IPS DF 19.7 (cell line): ENCODE measurements at places on chromosomes 1 and 21.
A peak's percentile ranks its signal among the peaks of the same experiment; 100 is the strongest.

- DNase-seq = peak; percentile 84
Measured at GRCh38 chr1:117758444-117759316, 152.8 kb downstream of the TENT5C start.

DNA sequence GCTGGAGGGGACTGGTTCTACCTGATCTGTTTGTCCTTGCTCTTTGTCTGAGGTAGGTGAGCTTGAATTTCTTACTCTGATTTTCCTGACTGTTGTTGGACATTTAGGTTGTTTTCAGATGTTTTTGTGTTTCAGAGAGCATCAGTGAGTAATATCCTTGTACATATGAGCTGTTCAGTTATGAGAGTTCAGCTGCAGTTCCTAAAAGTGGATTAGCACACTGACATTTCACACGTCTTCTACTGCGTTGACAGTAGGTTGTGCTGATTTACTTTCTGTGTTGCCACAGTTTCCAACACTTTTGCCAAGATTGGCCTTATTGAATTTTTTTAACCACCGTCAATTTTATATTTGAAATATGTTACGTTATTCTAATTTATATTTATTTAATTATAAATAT, 27.7 kb downstream of the CXADR start:
- DNase-seq = no peak

DNA sequence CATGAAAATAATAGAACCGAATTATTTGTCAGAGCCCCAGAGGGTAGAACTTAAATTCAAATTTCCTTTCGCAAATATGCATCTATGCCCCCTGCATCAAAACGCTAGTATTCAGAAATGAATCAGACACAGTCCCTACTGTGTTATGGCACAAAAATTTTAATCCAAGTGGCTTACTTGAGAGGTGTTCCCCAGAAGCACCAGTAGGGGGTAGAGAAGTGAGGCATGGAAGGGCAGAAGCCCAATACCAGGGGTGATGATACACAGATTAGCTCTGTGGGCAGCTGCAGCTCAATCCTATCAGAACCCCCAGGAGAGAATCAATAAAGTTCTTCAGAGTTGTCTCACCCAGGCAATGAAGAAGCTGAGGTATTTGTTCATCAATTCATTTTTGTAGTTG, 342.2 kb downstream of the OMA1 start:
- peak; percentile 9 for DNase-seq

- no peak for DNase-seq
Measured at GRCh38 chr1:197170538-197170937, 24.1 kb upstream of the ASPM start.

DNA sequence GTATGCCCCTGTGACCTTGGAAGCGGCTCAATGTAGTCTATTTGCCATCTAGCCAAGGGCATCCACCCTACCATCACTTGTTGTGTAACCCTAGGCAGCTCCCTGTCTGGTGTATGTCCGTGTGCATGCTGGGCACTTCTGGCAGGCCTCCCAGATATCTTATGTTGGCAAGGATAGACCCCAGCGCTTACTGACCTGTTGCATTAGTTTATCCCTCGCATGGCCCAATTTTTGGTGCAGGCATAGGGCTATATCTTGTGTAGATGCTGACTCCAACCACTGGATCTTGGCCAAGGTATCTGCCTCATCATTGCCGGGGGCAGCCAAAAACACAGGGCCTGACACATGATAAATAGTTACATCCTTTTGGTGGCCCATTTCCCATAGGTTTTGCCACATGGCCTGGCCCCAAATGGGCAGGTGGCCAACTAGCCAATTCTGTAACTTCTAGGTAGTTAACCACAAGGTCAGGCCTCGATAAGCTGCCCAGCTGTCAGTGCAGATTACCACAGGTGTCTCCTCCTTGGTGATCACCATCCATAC, 14.0 kb upstream of the TBX19 start:
- no peak for DNase-seq

DNA sequence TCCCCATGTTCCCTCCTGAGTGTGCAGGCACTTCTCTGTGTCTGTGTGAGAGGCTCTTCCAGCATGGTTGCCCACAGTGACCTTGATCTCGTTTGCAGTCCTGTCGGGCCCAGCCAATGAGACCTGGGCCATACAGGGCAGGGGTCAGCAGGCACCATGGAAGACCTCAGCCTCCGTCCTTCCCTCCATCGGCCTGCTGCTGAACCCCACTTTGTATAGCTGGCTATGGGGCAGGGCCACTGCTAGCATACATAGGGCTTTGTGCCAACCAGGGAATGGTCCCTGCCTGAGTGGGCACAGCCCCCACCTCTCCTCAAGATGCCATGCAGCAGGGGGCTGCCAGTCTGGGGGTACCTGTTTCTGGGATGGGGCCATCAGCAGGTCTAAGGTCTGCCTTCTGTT, 3.8 kb downstream of the C1orf35 start:
- DNase-seq = no peak

DNA sequence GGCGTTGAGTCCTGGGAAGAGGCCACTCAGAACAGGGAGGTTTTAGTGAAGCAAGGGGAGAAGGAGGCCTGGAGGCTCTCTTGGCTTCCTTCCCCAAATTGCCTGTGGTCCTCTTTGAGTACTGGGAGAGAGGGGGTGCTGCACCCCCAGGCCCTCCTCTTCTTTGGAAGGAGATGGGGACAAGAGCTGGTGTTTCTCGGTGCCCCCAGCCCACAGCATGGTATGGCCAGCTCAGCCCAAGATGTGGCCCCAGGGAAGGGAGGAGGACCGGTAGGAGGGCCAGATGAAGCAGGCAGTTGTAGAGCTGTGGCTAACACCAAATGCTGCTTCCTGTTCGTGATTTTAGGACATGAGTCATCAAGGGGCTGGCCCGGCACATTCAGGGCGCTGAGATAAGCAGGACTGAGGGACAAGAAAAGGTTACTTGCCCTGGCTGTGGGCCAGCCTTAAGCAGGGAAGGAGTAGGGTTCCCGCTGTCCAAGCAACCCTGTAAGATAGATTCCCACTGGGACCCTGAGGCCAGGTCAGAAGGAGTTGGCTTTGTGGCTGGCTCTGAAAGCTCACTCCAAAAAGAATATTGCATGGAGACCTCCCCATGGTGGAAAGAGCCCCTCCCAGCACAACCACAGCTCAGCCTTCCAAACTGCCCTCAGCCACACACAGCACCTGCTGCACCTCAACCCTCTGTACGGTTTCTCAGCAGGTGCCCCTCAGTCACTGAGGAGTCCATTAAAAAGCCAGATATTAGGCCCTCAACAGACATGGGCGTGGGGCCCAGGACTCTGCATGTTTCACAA, 4.9 kb upstream of the TNFRSF1B start:
- no peak for DNase-seq

- DNase-seq = no peak
Measured at GRCh38 chr1:180994262-180994661, 28.4 kb downstream of the STX6 start.

GRCh38 chr1:112544751-112545150, 36.0 kb downstream of the WNT2B start:
- no peak for DNase-seq

DNA sequence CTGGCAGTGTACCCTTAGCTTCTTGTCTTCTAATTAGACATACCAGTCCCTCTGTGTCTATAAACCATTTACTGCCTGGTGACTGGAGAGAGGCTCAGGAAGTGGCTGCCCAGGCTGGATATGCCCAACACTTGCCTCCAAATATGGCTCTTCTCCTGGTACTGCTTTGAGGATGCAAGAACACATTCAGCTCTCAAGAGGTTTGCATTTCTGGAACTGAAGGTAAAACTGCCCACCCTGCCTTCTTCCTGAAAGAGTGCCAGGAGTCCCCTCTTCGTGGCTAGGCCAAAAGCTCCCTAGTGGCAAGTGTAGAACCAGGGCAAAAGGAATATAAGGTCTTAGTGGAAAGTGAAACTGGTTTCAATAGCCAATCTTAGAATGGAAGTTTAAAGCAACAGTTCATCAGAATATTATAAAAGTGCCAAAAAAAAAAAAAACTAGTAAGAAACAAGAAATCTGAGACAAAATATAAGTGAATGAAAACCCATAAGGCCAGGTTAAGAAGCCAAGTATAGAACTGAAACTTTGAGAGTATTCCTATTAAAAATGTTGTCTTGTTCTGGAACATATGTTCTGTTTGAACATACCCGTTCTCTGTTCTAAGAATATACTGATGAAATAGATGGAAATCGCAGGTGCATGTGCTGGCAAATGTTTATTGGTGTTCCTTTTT, 77.2 kb upstream of the CTTNBP2NL start:
- DNase-seq = no peak

DNA sequence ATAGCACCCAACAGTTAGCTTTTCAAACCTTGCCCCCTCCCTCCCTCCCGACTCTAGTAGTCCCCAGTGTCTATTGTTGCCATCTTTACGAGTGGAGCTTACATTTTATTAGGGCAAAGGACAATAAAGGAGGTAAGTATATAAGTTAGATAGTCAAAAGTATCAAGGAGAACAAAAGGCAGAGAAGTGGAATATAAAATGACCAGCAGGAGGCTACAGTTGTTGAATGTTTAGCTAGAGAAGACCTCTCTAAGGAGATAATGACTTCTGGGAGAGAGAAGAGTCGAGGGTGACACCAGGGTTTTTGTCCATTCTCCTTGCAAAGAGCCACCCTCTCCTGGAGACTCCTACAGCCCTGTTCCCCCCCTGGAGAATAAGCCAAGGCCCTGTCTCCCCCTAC, 48.7 kb downstream of the SYT6 start:
- DNase-seq = no peak

- no peak for DNase-seq
Measured at GRCh38 chr1:164180824-164181223, 378.2 kb upstream of the PBX1 start.

DNA sequence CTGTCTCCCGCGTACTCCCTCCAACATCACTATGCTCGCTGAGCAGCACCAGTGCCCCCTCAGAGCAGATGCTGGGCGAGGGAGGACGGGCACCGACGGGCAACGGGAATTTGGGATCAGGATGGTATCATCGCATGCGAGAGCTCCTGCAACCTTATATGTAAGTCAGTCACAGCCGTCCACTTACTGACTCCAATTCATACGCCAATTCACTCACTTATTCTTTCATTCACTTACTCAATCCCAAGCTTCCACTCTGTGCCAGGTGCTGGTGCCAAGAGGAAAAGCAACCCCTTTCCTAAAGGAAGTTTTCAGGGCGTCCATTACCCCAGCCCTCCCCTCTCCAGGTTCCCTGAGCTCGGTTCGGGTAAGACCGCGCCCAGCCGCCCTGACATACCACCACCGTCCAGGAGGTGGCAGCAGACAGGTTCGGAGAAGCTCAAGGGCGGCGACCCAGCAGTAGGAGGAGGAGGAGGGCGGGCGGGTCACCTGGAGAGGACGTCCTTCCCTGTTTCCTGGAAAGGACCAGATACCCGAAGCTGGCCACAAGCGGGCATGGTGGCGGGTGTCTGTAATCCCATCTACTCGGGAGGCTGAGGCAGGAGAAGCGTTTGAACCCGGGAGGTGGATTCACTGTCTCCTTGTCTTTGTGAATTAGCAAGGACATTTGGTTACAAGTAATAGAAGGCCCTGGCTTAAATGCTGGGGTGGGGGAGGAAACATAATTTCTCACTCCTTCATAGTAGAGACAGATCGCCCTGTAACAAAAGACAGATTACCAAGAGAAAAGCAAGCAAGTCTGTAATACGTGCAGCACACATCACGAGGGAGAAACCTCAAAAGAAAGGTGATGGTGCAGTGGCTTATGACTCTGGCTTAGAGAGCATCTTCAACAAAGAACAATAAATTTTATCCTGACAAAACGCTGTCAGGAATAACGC, 7.6 kb upstream of the IL22RA1 start:
- DNase-seq = peak; percentile 72

DNA sequence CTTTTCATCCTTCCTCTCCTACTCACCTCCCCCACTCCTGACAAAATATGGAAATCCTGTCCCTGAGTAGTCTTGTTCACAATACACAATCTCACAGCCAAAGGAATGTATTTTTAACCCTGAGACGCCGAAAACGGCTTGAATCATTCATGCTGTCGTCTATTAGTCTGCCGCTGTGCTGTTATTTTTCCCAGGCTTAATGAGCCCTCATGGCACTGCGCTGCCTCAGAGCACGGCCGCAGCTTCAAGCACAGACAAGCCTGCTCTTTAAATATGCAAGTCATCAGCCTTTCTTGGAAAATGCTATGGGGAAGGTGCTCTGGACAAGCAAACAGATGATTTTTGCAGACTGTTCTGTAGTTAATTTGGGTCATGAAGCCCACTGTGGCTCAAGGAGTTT, 302.7 kb downstream of the DISC1 start:
- DNase-seq = no peak

- DNase-seq = no peak
Measured at GRCh38 chr1:159786966-159787365, 6.2 kb downstream of the DUSP23 start.

- no peak for DNase-seq
Measured at GRCh38 chr1:11881749-11882441, 23.1 kb upstream of the NPPB start.

DNA sequence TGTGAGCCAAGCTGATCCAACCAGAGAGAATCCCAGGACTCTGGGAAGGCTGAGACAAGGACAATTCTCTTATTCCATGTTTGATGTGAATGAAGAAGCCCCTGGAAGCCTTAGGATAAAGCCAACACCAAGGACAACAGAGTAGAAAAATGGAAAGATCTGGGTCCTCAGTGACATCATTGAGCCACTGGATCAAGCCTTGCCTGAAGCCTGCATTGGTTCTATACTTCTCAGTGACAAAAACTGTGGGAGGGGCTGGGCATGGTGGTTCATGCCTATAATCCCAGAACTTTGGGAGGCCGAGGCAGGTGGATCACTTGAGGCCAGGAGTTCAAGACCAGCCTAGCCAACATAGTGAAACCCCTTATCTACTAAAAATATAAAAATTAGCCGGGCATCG, 15.6 kb downstream of the ARHGEF19 start:
- DNase-seq = no peak

GRCh38 chr1:173523329-173523728, 46.2 kb downstream of the PRDX6 start:
- DNase-seq = no peak

DNA sequence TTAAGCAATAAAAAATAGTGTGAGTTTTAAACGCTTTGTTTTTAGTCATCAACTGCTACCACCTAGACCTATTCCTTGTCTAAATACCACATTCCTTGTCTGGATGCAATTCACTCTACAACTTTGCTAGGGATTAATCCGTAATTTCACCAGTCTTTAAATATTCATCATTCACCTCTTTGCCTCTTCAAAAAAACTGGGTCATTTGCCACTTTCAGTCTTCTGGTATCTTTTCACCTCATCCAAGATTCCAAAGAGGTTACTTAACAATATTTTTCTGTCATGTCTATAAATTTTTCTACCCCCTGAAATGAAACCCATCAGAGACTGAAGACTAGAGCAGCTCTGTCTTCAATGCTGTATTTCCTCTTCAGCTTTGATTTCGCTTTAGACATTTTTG, 9.5 kb downstream of the PALMD start:
- no peak for DNase-seq

GRCh38 chr1:184019506-184019905, 18.0 kb downstream of the COLGALT2 start:
- DNase-seq = no peak

GRCh38 chr1:190250368-190250767, 227.3 kb downstream of the BRINP3 start:
- DNase-seq = no peak

- no peak for DNase-seq
Measured at GRCh38 chr1:156150333-156151011, 2.9 kb upstream of the SEMA4A start.

- no peak for DNase-seq
Measured at GRCh38 chr1:232648316-232648715, 18.4 kb upstream of the SIPA1L2 start.
